ENCODE measurements at places on chromosomes 4 and X. TPM values are rescaled to one million over a fixed set of nuclear protein-coding genes. Genes with fewer than 3 reads are reported as not detected.

The SASH3 gene
- total RNA-seq, result not detected

The PWWP3B gene
- total RNA-seq, result not detected

The DUSP21 gene
- total RNA-seq, result not detected

The TBX22 gene
- total RNA-seq, result not detected

The STBD1 gene
- 6.1 TPM for total RNA-seq

The MAGED4 gene
- total RNA-seq, result 10.5 TPM

The PLP1 gene
- total RNA-seq, result not detected

The GLRA3 gene
- not detected for total RNA-seq

The RAB40A gene
- total RNA-seq, result not detected

The HPSE gene
- total RNA-seq, result 1.3 TPM

The EDA2R gene
- 6.3 TPM for total RNA-seq

The ODAPH gene
- total RNA-seq, result not detected

The PAGE1 gene
- total RNA-seq, result not detected

The ATP1B4 gene
- not detected for total RNA-seq

The HMGN5 gene
- 1.2 TPM for total RNA-seq

The DUSP9 gene
- total RNA-seq, result under 0.01 TPM

The NLGN3 gene
- 0.09 TPM for total RNA-seq

The DDX60 gene
- total RNA-seq, result 17.0 TPM

The PLS3 gene
- total RNA-seq, result 542 TPM
